ENCODE measurements at places on chromosomes 5 and 9.

DNA sequence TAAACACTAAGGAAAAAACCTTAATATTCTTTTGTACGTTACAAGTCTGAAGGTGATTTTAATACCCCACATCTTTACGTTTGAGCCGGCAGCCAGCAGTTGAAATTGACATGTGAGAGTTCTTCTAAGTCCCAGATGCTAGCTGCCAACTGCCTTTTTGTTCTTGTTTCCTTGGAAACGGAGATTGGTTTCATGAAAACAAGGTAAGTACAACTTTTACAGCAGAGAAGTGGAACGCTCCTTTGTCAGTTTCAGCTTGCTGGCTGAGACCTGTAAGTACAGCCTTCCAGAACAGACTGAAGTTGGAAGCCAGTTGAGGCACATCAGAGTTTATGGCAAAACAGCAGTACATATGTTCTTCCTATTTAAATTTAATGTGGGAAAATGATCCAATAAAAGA lies 1018.4 kb upstream of the ARRDC3 start:
- DNase-seq, result no peak
- no peaks in the 10 kb centered on the region for H3K36me3 ChIP-seq
- no peak overlapping the region for H3K4me3 ChIP-seq
- no peaks in the 10 kb centered on the region for H3K27me3 ChIP-seq

- no peak overlapping the region for H3K4me3 ChIP-seq
- no peak overlapping the region for H3K27ac ChIP-seq
- no peak for DNase-seq
- peaks cover 48% of the 10 kb centered on the region for H3K4me1 ChIP-seq
- no peaks in the 10 kb centered on the region for H3K36me3 ChIP-seq
- H3K27me3 ChIP-seq, result peaks cover 19% of the 10 kb centered on the region
Observed at GRCh38 chr9:124242331-124243194, 15.2 kb upstream of the NEK6 start.

GRCh38 chr5:153896701-153897100 lies 142.0 kb downstream of the FAM114A2 start:
- no peak for DNase-seq
- H3K4me3 ChIP-seq, result no peak overlapping the region
- H3K27me3 ChIP-seq, result no peaks in the 10 kb centered on the region
- no peaks in the 10 kb centered on the region for H3K4me1 ChIP-seq
- no peak overlapping the region for H3K27ac ChIP-seq
- no peaks in the 10 kb centered on the region for H3K36me3 ChIP-seq

DNA sequence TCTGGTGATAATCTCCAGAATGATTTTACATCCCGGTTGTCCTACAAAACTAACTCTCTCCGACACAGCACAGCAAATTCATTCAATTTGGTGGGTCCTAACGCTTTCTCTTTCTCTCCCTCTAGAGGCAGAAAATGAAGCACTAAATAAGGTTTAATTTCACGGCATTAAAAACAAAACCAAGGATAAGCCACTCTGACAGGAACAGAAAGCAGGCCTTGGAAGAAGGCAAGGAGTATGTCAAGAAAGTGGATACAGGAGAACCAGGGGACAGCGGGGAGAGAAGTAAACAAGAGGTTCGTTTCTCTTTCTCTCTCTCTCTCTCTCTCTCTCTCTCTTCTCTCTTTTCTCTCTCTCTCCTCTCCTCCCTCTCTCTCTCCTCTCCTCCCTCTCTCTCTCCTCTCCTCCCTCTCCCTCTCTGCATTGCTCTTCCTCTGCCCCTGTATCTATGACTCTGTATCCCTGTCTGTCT lies 49.8 kb downstream of the EBF1 start:
- no peak overlapping the region for H3K4me3 ChIP-seq
- no peak for DNase-seq
- H3K27ac ChIP-seq, result no peak overlapping the region

DNA sequence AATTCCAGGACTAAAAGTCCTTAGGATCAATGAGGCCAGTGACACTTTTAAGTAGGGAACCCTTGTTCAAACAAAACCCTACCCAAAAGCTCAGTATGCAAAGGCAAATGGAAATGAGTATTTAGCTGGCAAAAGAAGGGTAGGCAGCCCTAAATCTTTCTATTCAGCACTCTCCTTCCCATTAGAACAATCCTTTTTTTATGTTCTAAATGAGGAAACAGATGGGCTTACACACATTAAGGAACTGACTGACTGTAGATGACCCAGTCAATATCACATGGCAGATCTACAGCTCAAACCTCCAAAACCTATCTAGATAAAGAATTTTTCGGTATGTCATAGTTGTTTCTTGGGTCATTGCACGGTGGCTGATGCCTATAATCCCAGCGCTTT lies 7.2 kb downstream of the CSNK1A1 start:
- no peak overlapping the region for H3K27ac ChIP-seq
- no peaks in the 10 kb centered on the region for H3K27me3 ChIP-seq
- H3K4me3 ChIP-seq, result no peak overlapping the region
- peaks cover 57% of the 10 kb centered on the region for H3K4me1 ChIP-seq
- no peak for DNase-seq

- no peak overlapping the region for H3K27ac ChIP-seq
- H3K27me3 ChIP-seq, result no peaks in the 10 kb centered on the region
- no peak for DNase-seq
- H3K36me3 ChIP-seq, result no peaks in the 10 kb centered on the region
Observed at GRCh38 chr5:93359296-93359959, 221.6 kb downstream of the NR2F1-AS1 start.

DNA sequence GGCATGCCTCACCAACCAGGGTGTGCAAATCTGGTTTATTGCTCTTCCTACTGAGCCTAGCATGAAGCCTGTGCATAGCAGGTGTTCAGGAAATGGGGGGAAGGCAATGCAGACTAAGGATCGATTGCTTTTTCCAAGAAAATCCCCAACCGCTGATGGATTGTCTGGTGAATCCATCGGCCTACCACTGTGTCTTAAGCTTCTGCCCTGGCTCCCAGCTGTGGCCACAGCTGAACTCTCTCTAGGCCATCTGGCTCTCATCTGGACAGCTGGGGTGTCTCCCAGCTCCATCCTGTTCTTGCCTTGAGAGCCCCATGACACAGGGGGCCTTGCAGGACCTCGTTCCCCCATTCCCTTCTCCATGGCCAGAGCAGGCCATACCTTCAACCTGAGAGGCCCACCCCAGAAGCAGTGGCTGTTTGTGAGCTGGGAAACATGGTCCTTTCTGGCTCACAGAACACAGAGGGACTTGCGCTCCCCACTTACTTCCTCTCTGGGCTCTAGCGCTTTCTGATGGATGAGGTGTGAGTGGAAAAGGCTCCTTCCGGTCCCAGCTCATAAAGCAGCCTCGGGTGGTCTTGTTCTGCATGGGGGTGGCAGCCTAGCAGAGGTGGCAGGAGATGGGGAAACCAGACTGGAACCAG lies 41.8 kb downstream of the COL27A1 start:
- H3K27ac ChIP-seq, result no peak overlapping the region
- no peaks in the 10 kb centered on the region for H3K27me3 ChIP-seq
- no peak for DNase-seq
- H3K36me3 ChIP-seq, result no peaks in the 10 kb centered on the region
- H3K4me3 ChIP-seq, result no peak overlapping the region
